ENCODE measurements at places on chromosomes 12 and 14.

- DNase-seq, result peak; percentile 94
Observed at GRCh38 chr12:121789800-121790728, 3.4 kb downstream of the RHOF start.

GRCh38 chr12:101459642-101460346 lies 15.3 kb upstream of the SPIC start:
- DNase-seq, result peak; percentile 39

DNA sequence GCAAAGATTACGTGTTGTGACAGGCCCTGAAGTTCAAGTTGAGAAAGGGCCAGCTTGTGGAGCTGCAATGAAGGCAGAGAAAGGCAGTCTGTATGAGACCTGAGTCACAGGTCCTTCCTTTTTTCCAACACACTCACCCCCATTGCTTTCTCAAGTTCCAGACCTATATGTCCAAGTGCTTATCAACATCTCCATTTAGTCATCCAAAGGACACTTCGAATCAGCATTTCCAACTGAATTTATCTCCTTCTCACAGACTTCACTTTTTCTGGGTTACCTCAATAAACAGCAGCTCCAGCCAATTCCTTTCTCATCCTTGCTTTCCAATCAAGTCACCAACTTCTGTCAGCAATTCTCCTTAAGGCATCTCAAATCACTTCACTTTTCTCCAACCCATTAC lies 56.4 kb upstream of the KIF21A start:
- no peak for DNase-seq

DNA sequence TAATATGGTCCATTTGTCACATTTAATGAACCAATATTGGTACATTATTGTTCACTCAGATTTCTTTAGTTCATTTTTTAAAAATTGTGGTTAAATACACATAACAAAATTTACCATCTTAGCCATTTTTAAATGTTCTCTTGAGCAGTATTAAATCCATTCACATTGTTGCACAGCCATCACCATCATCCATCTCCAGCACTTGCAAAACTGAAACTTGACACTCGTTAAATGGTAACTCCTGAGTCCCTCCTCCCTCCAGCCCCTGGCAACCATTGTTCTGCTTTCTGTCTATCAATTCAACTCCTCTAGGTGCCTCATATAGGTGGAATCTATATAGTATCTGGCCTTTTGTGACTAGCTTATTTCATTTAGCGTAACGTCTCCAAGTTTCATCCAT lies 86.4 kb downstream of the ACACB start:
- no peak for DNase-seq

- no peak for DNase-seq
Observed at GRCh38 chr12:116172224-116172849, 105.2 kb downstream of the MED13L start.

DNA sequence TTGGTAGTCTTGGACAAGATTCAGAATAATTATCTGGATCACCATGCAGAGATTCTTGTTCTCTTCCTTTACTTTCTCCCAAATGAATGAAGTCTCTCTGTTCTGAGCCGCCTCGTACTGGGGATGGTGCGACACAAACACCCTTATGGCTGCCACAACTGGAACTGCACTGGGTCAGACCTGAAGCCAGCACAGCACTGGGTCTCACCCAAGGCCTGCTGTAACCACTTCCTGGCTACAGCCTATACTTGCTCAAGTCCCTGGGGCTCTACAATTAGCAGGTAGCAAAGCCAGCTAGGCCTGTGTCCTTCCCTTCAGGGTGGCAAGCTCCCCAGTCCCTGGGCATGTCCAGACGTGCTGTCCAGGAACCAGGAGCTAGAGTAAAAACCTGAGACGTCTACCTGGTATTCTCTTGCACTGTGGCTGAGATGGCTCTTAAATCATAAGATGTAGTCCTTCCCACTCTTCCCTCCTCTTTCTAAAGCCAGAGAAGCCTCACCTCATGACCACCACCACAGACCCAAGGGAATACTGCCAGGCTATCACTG lies 27.6 kb downstream of the IFNG start:
- DNase-seq, result no peak

GRCh38 chr12:42873401-42873800 lies 283.9 kb upstream of the PRICKLE1 start:
- DNase-seq, result no peak

- DNase-seq, result peak; percentile 57
Observed at GRCh38 chr14:79011091-79011919, 841.1 kb downstream of the NRXN3 start.

DNA sequence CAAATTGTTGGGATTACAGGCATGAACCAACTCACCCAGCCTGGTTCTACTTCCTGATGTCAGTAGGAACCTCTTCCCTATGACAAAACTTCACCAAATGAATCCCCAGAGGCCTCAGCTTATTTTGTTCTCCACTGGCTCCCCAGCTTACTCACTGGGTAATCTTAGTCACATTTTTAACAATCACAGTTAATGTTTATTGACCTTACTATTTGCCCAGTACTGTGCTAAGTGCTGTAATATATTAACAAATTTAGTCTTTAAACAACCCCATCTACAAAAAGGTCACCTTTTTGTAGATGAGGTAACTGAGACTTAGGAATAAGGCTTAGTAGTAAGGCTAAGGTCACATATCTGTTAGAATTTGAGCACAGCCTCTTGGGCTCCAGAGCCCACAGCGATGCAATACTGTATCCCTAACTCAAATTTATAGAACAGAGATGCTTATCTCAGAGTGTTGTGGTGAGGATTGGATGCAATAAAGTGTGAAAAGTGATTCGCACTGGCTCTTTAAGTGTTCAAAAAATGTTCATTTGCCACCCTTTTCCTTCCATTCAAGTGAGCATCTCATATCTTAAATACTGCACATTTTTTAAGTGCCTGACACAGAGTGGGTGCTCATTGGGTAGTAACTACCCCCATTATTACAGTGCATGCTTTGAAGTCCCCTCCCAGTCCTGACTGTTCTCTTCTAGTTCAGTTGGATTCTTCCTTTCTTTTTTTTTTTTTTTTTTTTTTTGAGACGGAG lies 146.4 kb upstream of the ARHGAP5 start:
- DNase-seq, result no peak

- DNase-seq, result no peak
Observed at GRCh38 chr12:65856521-65856920, 32.2 kb downstream of the HMGA2 start.

GRCh38 chr12:130461839-130462557 lies 124.3 kb downstream of the PIWIL1 start:
- no peak for DNase-seq

GRCh38 chr14:103872481-103873113 lies 25.2 kb upstream of the PPP1R13B start:
- DNase-seq, result no peak

DNA sequence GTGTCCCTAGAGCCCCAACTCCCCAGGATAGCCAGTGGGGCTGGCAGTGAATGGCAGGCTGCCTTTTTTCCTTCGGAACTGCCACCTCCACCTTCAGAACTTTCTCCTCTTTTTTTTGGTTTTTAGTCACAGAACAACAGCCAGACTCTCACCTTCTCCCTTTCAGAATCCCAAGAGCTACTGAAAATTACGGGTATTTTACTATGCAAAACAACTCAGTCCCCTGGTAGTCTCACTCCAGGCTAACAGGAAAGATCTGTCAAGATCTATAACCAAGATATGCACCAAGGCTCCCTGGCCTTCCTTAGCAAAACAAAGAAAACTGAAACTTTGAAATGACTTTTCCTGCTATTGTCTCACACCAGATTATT lies 12.5 kb downstream of the PLEKHG6 start:
- no peak for DNase-seq

- no peak for DNase-seq
Observed at GRCh38 chr14:80215756-80216581, 4.7 kb upstream of the DIO2 start.

DNA sequence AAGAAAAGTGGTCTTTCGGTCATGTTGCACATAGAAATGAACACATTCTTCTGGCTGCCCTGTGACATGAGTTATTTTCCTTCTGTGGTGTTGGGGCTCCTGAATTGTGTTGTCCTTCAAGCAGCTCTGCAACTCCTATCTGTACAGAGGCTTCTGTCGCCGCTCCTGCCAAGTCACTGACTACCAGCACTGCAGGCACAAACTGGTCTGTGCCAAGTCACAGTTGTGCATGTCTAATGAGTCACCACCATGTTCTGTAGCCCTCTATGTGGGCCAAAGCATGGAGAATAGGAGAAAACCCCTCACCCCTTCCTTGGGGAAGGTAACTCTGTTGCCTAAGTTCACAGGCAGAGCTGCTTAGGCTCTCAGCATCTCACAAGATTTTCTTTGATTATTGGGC lies 283.3 kb downstream of the RPL10L start:
- no peak for DNase-seq
